NCI-H146 (cell line): ENCODE measurements at places on chromosomes 3 and 15.

- no peak for DNase-seq
Measured at GRCh38 chr3:185757176-185757575, 67.7 kb downstream of the IGF2BP2 start.

GRCh38 chr3:128489674-128489926 is 3.4 kb downstream of the GATA2 start:
- no peak for DNase-seq

DNA sequence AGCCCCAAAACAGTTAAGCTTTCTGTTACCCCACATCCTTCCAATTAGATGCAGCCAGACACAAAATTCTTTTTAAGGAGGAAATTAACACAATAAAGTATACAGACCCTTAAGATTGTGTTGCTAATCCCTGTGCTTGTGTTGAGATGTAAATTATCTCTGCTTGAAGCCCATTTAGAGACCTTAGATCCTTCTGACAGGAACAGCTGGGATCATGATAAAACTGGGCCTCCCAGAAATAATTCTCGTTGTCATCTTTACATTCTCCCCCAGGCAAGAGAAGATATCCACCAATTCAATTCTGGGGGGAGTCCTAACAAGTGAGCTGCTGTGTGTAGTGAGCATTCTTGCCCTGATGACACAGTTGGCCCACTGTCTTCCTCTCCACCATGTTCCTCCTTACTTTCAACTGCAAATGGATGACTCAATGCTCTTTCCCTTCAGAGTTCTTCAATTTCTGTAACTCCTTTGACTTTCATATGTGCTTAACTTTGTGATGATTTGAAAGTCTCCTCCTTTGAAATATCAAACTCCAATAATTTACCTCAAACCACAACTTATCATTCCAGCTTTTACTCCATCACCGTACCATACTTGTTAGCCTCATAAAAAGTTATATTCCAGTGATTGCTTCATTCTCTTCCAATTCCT is 186.6 kb downstream of the RAP2B start:
- no peak for DNase-seq

- no peak for DNase-seq
Measured at GRCh38 chr15:79209690-79210089, 72.8 kb upstream of the ANKRD34C start.

DNA sequence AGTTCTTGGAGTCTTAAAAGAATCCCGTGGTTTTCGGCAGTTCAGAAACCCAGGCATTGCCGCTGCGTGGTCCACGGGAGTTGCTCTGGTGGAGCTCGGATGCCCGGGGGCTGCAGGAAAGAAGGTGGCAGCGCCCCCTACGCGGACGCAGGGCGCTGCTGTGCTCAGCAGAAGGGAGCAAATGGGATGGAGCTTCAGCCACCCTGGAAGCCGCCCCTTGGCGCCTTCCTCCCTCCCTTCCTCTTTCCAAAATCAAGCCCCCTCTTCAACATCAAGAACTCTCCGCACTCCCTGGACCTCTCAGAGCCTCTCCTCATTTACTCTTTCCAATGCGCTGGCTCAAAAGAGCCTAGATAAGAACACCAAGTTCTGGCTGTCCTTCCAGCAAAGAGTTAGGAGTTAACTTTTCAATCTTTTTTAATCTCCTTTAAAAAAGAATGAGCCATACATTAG is 880 bp upstream of the CHRNA7 start:
- no peak for DNase-seq

DNA sequence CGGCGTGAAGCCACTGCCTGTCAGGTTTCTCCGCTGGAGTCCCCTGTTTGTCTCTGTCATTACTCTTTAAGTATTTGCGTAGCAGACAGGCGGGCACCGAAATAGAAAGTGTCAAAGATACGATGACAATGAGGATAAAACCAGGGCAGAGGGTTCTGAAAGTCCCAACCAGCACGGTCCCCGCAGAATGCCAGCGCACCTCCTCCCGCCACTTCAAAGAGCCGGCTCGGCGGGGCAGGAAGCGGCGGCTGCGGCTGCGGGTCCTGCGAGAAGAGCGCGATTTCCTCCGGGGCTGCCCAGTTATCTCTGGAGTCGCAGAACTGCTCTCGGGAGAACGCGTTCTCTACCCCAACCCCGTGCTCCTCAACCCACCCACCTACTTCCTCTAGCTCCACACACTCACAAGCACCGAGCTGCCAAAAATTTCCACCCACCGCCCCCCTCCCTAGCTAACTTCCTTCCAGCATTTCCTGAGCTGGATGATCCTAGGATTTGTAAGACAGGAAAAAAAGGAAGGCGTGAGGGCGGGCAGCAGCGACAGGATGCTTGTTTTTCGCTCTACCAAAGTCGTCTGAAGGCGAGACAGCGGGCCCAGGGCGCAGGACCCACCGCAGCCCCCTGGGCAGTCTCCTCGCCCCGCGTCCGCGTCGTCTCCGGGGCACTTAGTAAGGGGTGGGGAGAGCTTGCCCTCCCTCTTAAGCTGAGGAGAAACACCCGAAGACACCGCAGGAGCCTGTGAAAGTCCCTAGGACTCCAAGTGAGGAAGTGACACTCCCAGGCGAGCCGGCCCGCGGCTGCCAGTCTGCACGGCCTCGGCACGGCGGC is at the start of gene ARHGAP31:
ARHGAP31 (plus strand) TSS at position 513 of the 825 bp plus-strand sequence. CDS start 522 bp downstream, outside the sequence.
- peak; percentile 44 for DNase-seq

DNA sequence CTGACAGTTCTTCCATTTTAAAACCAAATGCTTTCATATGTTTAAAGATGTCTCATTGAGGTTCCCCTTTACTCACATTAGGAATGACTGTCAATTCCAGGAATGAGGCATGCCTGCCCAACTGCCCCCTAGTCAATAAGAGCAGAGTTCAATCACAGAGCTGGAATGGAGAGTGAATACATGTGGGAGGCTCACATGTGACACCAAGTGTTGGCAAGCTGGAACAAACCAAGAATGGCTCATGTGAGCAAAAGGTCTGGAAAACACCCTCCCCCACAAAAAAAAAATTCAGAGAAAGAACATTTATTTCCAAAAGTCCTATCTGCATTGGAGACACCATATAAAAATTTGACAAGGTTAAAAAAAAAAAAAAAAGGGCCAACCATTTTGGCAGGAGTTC is 3.7 kb downstream of the PBRM1 start:
- DNase-seq, result no peak

GRCh38 chr15:25717457-25718168 is 145.5 kb downstream of the ATP10A start:
- no peak for DNase-seq

GRCh38 chr15:67107014-67107812 is 41.8 kb downstream of the SMAD3 start:
- no peak for DNase-seq

DNA sequence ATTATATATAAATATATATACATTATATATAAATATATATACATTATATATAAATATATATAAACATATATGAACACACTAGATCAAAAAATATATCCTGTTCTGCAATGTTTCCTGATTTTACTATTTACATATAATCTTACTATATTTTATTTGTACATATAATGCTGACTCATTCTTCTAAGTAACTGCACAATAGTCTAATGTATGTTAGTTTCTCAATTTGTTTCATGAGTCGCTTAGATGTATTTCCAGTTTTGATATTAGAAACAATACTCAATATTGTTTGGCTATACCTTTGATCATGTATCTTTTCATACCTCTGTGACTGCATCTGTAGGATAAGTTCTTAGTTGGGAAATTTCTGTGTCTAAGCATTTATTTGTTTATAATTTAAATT is 669.9 kb upstream of the CCDC54 start:
- no peak for DNase-seq

- no peak for DNase-seq
Measured at GRCh38 chr3:23324745-23325144, 121.6 kb downstream of the UBE2E2 start.

- no peak for DNase-seq
Measured at GRCh38 chr3:15579051-15579450, 22.3 kb downstream of the HACL1 start.

- DNase-seq, result no peak
Measured at GRCh38 chr3:105996781-105997180, 128.0 kb upstream of the CBLB start.

GRCh38 chr3:177358977-177359592 is 161.8 kb upstream of the TBL1XR1 start:
- DNase-seq, result peak; percentile 79

- no peak for DNase-seq
Measured at GRCh38 chr3:69866988-69867720, 127.9 kb downstream of the MITF start.

GRCh38 chr3:50649451-50649931 is 25.2 kb upstream of the DOCK3 start:
- no peak for DNase-seq

DNA sequence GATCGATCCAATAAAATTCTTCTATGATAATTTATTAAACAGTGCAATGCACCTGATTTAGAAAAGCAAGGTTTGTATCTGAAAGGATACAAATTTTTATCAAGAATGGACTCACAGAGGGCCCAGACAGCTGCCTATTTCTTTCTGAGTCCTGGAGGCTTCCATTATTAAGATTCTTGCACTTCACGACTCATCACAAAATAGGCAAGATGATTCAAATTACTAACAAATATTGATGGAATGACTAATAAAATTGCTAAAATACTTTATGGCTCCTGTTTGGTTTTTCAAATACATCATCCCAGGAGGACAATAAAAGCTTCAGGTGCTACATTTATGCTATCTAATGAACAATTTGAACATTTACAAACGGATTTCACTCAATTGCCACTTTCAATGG is 483.0 kb upstream of the AGTR1 start:
- no peak for DNase-seq

- DNase-seq, result no peak
Measured at GRCh38 chr3:13318626-13319470, 101.3 kb downstream of the NUP210 start.

GRCh38 chr3:130757611-130758150 is 11.1 kb upstream of the PIK3R4 start:
- no peak for DNase-seq

DNA sequence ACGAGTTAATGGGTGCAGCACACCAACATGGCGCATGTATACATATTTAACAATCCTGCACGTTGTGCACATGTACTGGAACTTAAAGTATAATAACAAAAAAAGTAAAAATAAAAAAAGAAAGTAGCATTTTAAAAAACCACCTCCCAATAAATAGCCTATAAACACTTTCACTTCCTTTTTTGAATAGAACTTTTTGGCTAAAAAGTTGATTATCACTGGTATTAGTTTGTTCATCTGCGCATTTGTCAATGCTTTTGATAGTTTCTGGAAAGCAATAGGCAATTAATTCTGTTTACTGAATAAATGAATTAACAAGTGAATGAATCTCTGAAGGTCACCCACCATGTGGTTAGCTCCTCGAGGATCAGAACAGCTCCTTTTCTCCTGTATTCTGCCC is 179.9 kb downstream of the SLC9A9 start:
- no peak for DNase-seq

DNA sequence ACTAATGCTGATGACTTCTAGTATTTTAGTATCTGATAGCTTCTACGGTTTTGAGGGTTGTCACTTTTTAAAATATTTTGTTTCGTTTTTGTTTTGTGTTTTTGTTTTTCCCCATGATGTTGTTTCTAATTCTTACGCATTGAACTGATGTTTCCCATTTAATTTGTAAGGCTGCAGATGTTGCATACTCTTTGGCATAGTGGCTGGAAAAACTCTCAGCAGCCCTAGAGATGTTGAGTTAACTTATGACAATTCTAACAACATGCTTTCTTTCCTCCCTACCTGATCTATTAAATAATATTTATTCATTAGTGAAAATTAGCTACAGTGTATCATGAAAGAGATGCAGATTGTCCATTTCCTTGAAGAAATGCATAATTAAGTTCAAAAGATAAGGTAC is 559.3 kb upstream of the GRM7 start:
- no peak for DNase-seq

- DNase-seq, result no peak
Measured at GRCh38 chr15:80948651-80949292, 40.8 kb downstream of the MESD start.

DNA sequence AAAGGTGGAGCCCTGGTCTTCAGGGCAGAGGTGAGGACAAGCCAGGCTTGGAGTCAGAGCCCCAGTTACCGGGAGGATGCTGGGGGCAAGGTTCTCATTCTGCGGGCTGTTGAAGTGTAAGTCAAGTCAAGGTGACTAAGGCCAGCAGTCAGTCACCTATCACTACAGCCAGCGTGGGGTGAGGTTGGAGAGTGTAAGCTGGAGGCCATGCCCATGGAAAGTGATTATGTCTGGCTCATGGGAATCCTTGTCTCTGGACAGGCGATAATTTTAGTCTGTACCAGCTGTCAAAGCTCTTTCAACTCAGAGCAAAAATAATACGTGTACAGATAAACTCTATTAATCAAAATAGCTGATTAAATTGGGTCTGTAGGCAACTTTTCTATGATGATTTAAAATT is 143.1 kb downstream of the NR2F2 start:
- no peak for DNase-seq

- no peak for DNase-seq
Measured at GRCh38 chr3:133469140-133469731, 69.4 kb downstream of the BFSP2 start.

DNA sequence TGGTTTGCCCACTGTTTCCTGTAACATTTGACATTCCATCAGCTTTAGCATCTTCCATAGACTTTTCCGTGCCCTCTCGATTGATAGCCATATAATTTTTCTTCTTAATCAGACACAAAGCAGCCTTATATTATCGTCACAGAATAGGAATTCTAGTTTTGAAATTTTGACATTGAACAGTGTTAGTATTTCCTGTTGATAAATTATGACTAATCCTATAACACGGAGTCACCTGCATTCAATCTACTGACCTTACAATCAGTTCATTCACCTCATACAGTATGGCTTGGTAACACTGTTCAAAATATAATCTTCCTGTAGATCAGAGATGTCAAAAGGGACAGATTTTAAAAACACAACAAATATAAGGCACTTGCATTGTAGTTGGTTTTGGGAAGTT is 423.7 kb downstream of the C3orf38 start:
- DNase-seq, result no peak

DNA sequence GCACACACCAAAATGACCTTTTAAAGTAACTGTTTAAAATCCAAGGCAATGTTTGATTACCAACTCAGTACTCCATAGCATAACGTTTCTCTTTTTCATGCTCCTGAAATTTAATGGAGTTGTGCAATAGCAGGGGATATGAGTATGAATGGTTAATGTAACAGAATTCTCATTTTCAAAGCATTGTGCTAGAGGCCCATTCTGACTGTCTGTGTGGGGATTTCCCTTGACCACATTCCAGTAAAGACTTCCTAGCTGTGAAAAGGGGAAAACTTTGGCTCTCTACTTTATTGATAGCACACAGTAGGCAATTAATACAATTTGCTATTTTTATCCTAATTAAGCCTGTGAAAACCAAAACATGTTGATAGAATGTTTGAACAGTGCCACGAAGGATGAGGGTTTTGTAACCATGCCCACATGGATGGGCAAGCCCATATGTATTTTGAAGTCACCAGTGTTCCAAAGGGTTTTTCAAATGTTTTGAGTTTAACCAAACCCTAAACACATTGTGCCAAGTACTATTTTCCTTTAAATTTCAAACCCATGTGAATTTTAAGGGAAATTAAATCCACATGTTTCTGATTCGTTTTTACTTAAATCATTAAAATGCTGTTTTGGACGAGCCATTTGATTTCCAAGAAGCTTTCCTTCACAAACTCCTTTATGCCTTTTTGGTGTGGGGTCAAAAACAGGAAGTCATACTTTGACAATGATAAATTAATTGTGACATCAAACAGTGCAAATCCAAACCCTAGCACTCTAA is 261.2 kb downstream of the SHOX2 start:
- DNase-seq, result no peak

- DNase-seq, result no peak
Measured at GRCh38 chr3:23653647-23654525, 151.9 kb upstream of the UBE2E1 start.

- DNase-seq, result peak; percentile 22
Measured at GRCh38 chr3:56939834-56940233, 120.6 kb upstream of the SPATA12 start.

GRCh38 chr3:144499001-144499930 is 527.6 kb downstream of the DIPK2A start:
- no peak for DNase-seq
